ENCODE measurements at places on chromosomes 5 and 9.

- no peak for ATAC-seq
Measured at GRCh38 chr5:128674837-128675446, 136.9 kb upstream of the FBN2 start.

DNA sequence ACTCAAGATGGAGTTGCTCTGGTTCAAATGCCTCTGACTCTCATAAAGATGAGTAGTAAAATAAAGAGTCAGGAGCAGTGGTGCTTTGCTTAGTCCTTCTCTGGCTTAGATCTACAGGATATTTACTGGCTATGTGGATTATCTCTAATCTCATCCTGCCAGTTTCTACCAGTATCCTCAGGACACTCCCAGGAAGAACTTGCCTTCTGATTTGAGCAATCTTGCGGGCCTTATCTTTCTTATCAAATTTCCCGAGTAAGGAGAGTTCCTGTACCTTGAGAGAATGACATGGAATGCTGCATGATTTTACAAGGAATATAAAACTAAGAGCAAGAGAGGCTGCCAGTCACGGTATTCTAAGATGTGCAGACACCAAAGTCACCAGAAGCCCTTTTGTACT lies 364.0 kb downstream of the ARHGEF28 start:
- ATAC-seq = no peak

DNA sequence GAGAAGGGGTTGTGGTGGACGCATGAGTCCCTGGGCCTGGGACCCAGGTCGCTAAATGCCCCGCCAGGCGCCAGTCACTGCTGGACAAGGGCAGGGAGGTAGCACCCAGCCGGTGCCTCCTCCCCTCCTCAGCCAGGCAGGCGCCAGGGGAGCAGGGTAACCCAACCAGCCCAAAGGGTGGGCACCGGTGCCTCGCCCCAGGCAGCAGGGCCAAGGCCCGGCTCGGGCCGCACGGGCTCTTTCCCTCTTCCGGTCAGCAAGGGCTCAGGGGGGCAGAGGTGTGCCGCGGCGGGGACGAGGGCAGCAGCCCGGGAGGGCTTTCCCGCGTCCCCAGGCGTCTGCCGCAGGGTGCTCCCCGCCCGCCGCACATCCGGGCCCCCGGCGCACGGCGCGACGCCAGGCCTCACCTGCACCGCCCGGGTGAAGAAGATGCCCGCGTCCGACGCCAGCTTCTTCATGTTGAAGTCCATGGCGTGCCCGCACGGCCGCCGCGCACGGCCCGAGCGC lies 393 bp downstream of the SH3GLB2 start:
- ATAC-seq = peak; percentile 77

DNA sequence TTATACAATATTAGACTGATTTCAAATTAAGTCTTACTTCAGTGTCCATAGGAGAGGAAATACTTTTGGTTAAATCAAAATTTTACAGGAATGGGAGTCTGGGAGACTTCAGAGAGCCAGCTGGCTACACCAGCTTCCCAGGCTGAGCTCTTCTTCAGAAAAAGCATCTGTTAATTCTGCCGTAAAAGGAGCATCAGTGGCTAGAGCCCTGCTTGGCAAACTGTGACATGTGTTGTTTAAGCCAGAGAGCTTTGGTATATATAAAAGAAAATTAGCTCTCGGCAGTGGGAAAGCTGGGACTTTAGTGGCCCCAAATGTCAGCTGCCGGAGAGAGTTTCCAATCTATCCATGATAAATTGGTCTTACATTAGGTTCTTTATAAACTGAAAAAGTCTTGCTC lies 378.8 kb upstream of the TUSC1 start:
- ATAC-seq = no peak

- no peak for ATAC-seq
Measured at GRCh38 chr9:75604661-75605060, 285.8 kb upstream of the PCSK5 start.

- no peak for ATAC-seq
Measured at GRCh38 chr9:121227862-121228261, 26.2 kb upstream of the RAB14 start.
